GM04504 (cell line): ENCODE measurements at places on chromosomes 16 and 17.

DNA sequence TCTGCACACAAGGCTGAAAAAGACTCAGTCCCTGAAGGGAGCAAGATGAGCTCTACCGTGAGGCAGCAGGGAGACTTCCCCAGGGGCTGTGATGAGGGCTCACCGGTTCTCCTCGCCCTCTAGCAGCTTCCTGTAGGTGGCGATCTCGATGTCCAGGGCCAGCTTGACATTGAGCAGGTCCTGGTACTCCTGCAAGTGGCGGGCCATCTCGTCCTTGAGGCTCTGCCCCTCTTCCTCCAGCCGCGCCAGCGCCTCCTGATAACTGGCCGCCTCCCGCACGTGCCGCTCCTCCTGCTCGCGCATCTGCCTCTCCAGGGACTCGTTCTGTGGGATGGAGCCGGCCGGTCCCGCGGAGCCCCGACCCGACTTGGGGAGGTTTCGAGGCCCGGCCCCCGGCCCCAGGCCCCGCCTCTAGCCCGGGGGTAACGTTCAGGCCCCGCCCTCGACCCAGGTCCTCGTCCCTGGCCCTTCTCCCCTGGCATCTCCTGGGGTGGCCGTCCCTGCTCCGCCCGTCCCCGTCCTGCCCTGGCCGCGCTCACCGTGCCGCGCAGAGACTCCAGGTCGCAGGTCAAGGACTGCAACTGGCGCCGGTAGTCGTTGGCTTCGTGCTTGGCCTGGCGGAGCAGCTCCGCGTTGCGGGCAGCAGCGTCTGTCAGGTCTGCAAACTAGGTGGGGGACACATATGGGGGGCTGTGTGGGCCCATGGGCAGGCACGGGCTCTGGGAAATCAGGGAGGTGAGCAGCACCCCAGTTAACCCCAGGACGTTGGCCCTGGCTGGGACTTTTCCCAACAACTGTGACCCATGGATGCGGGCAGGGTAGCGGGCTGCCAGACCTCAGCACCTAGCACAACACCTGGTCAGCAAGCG is 3.9 kb downstream of the GFAP start:
- no peak for DNase-seq

DNA sequence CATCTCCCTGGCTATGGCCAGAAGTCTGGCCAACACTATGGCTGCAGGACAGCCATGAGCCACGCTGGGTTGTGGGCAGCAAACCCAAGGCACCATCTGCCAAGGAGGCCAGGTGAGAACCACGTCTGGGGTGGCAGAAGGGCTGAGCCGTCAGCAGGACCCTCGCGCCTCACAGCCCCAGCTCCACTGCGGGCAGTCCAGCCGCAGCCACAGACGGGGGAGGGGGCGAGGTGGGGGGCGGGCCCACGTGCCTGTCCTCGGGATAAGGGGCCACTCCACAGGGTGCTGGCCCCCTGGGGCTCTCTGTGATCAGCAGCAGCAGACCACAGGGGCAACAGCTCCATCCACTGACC is 6.5 kb upstream of the BAIAP2 start:
- no peak for DNase-seq

DNA sequence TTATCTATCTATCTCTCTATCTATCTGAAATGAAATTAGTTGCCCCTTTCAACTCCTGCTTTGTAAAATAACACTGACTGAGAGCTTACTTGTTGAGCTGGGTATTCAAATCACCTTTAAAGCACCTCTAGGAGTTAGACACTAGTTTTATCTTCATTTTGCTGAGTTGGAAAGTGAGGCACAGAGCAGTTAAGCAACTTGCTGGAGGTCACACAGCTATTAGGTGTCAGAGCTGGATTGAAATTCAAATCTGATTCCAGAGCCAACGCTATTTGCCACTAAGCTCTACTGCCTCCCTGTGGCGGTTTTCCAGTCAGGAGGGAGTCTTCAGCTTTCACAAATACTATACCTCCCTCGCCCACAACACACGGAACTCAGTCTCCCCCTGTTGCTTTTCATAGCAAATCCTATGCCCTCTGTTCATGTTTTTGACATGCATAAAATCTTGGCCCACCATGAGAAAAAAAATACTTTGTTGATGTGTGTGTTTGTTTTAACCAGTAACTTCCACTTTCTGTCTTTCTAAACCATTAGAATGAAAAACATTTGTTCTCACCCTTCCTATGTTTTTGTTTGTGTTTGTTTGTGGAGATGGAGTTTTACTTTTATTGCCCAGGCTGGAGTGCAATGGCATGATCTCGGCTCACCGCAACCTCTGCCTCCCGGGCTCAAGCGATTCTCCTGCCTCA is 74.8 kb upstream of the SMURF2 start:
- no peak for DNase-seq

GRCh38 chr16:64440421-64440831 is 681.4 kb downstream of the CDH11 start:
- peak; percentile 96 for DNase-seq

DNA sequence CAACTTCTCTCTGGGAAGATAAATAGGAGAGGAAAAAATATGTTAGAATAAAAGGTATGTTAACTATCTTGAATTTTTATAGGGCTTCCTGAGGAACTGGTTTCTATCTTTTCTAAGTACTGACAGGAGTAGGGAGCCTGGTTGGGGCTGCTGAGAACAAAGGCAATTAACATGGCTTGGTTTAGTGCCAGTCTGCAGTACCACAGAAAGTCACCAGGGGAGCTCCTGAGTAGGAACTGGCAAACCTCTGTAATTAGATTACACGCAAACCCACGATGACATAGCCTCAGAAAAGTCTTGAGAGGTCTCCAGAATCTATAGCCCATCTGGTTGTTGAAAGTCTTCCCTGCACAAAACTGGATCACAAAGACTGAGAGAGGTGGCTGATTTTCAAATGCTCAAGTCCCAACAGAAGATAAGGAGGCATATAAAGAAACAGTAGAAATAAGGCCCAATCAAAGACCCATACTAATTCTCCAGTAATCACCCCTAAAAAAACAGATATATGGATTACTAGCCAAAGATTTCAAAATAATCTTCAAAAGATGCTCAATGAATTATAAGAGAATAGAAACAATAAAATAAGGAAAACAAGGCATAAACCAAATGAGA is 11.7 kb upstream of the CNTNAP4 start:
- no peak for DNase-seq

- DNase-seq, result no peak
These were observed 22.7 kb downstream of the CYTH1 start for GRCh38 chr17:78759203-78759968.

- no peak for DNase-seq
These were observed 672 bp downstream of the CMTR2 start for GRCh38 chr16:71288570-71288889.

GRCh38 chr17:75341784-75342486 is 52.7 kb upstream of the SLC25A19 start:
- DNase-seq, result no peak

DNA sequence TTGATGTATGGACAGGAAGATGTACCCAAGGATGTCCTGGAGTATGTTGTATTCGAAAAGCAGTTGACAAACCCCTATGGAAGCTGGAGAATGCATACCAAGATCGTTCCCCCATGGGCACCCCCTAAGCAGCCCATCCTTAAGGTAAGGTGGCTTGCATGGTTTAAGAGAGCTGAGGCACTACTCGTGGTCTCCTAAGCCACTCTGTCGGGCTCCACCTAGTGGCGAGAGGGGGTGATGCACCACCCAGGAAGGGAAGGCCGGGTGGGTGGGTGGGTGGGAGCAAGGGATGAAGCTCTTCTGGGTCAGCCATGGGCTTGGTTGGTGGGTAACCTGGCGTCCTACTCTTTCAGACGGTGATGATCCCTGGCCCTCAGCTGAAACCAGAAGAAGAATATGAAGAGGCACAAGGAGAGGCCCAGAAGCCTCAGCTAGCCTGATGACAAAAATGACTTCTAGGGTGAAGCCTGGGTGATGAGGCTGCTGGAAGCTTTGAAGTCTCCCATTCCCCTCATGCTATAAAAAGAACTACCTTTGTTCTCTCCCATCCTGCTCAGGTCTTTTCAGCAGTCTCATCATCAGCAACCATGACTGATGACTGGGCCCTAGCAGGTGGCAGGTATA is 21.5 kb downstream of the GPR179 start:
- DNase-seq, result no peak

GRCh38 chr16:87635541-87636049 is 33.3 kb downstream of the JPH3 start:
- no peak for DNase-seq

- DNase-seq, result peak; percentile 60
These were observed 27.7 kb downstream of the SRL start for GRCh38 chr16:4214215-4214621.

GRCh38 chr16:11536104-11536866 is 50.4 kb downstream of the LITAF start:
- DNase-seq, result no peak

DNA sequence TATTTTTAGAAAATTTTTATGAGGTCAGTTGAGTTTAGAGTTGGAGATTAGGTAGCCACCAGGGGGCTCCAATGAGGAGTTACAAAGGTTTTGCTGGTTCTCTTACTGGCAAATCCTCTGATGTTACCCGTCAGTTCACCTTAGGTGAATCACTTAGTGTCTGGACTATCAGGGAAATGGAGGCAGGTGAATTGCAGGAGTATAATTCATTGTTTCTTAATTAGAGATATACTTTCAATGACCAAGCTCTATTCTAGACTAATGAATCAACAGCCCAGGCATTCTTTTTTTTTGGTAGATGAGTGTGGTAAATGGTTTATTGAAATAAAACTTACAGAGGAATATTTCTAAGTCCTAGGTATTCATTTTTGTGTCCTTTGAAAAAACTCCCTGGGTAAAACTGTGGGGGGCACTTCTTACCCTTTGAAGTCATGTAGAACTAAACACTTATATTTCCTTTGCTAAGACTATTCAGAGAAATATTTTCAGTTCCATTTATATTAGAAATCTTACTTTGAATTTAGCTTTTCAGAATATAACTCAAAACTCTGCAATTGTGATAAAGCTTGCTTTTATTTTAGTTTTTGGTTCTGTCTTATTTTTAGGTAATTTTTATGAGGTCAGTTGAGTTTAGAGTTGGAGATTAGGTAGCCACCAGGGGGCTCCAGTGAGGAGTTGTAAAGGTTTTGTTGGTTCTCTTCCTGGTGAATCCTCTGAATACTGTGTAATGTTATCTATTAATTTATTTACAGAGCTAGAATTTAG is 17.7 kb downstream of the PSMD11 start:
- no peak for DNase-seq
